ENCODE measurements at places on chromosomes 1 and 21. TPM values are rescaled to one million over a fixed set of nuclear protein-coding genes. Genes with fewer than 3 reads are reported as not detected.

DNA sequence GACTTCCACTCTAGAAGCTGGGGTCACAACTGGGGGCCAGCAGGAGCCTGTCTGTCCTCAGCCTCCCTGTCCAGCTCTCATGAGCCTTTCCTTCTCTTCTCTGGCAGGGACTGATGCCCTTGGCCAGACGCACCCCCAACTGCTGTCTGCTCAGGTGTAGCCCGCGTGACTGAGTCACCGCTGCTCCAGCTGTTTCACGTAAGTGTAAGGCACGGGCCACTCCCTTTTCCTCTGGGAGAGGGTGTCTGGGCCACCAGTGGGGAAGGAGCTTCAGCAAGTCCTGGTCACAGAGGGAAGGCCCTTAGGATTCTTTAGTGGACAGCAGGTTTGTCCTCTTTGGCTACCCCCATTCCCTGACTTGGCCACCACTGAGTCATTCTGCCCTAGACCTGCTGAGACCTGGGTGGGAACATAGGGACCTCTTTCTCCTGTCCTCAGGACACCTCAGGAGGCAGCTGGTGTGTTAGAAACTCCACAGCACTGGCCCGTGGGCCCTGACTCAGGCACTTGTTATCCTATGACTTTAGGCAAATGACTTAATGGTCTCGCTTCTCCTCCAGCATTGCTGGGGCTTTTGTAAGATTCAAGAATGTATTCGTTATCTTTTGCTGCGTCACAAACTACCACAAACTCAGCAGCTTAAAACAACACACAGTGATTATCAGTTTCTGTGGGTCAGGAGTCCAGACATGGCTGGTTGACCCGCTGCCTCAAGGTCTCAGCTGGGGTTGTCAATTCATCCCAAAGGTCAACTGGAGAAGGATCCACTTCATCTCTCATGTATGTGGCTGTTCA lies 64.8 kb downstream of the FAM163A start:
- no peak for DNase-seq

DNA sequence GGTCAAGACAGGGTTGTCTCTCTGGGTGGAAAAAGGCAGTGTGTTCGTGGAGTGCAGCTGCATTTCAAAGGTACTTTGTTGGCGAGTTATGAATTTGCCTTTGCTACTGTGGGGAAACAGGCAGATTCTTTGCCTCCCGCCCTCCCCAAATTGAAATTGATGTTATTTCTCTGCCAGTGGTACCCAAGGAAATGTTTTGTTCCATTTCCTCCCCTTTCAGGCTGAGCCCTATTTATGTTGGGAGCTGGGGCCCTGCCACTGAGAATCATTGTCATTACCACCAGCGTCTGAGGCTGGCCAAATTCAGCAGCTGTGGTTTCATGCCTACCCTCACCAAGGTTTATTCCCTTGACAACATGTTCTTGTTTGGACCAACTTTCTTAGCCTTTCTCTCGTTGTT lies 48.5 kb upstream of the OLIG2 start:
- DNase-seq, result no peak

DNA sequence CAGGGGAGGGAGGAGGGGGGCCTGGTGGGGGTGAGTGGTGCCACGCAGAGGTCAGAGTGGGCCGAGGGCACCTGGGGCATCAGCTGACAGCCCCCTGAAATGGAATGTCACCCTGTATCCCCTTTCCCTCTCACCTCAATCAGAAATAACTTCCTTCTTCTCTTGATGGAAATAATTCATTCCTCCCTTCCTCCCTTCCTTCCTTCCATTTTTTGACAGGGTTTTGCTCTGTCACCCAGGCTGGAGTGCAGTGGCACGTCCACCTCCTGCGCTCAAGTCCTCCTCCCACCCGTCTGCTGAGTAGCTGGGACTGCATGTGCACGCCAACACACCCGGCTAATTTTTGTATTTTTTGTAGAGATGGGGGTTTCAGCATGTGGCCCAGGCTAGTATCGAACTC lies 48.4 kb upstream of the LRRC3 start:
- no peak for DNase-seq

DNA sequence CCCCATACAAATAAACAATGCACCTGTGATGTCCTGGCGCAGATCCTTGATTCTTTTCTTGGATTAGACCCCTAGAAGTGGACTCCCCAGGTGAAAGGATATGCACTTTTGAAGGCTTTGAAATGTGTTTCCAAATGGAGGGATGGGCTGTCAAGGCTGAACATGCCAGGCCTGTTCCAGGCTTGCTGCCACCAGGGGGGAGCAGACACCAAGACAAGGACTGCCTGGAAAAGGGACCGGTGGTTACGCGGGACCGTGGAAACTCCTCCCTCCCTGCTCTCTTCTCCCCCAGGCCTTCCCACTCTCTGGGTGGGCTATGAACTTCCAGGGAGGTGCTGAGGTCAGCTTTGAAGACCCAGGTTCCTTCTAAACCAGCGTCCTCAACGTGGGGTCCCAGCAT lies 12.7 kb downstream of the C1QB start:
- no peak for DNase-seq

The RGS2 gene
- total RNA-seq, result 10.7 TPM

DNA sequence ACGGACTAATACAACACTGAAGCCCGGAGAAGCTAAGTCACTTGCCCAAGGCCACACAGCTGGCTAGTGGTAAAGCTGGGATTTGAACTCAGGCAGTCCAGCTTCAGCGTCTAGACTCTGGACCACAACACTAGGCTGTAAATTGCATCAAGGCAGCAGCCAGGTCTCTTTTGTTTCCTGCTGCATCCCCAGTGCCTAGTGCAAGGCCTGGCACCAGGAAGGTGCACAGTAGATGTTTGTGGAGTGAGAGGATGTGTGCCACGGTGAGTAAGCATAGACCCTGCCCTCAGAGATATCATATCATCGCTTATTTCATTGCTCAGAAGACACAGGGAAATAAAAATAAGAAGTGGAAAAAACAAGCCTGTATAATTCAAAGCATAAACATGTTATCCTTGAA lies 40.9 kb downstream of the IGSF21 start:
- no peak for DNase-seq

DNA sequence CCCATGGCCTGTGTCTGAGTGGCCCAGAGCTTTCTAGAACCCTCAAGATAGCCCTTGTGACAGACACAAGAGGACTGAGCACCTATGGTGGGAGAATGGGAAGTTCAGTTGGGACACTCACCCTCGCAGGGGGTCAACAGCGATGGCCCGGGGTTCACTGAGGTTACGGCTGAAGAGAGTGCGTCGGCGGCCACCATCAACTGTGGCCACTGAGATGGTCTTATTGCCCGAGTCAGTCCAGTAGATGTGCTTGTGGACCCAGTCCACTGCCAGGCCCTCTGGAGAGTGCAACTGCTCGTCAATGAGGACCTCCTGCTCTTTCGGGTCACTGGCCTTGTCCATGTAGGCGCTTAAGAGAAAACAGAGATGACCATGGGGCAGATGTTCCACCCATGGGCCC lies 25.7 kb upstream of the MAGOH start:
- no peak for DNase-seq

DNA sequence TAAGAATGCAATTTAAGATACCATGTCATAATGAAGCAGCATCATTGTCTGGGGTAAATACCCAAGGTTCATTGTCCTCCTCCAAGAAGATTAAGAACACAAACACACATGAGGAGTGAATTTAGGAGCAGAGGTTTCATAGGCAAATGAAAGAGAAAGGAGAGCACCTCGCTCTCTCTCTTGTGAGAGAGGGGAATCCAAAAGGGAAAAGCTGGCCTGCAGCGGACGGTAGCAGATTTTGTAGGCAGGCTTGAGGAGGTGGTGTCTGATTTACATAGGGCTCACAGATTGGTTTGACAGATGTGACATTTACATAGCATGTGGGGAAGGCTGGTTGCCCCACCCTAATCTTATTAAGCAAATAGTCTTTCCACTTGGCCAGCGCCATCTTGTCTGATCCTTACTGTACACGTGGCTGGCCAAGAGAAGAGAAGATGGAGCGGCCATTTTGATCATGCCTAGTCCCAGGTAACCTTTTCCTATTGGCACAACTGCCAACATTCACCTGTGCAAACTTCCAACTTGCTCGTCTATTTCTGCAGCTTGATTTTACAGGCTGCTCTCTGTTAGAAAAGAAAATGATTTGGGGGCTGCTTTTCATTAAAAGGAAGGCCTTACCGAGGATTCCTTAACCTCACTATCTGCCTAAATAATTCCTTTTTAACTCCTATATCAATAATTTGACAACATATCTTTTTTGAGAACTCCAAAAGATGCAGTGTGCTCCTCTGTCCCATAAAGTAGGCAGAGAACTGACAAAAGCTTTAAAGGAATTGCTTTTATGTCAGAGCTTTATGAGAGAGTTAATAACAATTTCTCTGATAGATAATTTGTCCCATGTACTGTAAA lies 16.0 kb upstream of the LRRC7 start:
- no peak for DNase-seq

GRCh38 chr1:111453706-111454105 lies 4.4 kb downstream of the ATP5PB start:
- no peak for DNase-seq

- DNase-seq, result no peak
These were observed 4.8 kb upstream of the ASB17 start for GRCh38 chr1:75937034-75937433.

GRCh38 chr1:219374636-219375035 lies 201.0 kb downstream of the LYPLAL1 start:
- DNase-seq, result no peak

- no peak for DNase-seq
These were observed 54.6 kb upstream of the PRDX6 start for GRCh38 chr1:173422456-173422976.

The OR2T11 gene
- not detected for total RNA-seq

DNA sequence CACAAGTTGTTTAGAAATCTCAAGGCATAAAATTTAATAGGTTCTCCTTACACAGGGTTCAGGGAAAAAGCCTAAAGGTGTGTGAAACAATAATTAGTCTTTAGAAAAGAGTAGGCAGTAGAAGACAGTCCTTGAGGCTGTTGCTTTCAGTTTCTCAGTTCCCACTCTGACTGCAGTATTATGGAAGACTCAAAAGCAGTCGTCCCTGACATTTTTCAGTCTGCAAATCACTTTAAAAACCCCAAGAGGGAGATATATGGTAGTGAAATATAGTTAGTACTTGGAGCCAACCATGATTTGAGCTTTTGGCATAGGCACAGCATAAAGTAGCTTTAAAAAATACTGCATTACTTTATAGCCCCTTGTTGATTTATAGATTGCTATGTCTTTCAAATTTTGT lies 299.7 kb downstream of the OLFM3 start:
- DNase-seq, result no peak

DNA sequence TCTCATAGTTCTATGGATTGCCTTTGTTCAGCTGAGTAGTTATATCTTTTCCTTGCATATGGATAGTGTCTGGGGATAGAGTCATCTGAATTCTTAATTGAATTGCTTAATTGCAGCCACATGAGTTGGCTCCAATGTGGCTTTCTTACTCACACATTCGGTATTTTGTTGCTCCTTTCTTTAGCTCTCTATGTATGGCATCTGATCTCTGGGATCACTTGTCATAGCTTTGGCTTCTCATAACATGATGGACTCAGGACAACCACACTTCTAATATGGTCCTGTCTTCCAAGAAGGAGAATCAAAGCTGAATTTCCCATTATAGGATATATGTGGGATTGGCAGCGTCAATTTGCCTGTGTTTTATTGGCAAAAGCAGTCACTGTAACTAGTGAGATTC lies 716.2 kb downstream of the NCAM2 start:
- DNase-seq, result no peak
